ENCODE measurements at places on chromosomes 13 and 19.
A peak's percentile ranks its signal among the peaks of the same experiment; 100 is the strongest.

DNA sequence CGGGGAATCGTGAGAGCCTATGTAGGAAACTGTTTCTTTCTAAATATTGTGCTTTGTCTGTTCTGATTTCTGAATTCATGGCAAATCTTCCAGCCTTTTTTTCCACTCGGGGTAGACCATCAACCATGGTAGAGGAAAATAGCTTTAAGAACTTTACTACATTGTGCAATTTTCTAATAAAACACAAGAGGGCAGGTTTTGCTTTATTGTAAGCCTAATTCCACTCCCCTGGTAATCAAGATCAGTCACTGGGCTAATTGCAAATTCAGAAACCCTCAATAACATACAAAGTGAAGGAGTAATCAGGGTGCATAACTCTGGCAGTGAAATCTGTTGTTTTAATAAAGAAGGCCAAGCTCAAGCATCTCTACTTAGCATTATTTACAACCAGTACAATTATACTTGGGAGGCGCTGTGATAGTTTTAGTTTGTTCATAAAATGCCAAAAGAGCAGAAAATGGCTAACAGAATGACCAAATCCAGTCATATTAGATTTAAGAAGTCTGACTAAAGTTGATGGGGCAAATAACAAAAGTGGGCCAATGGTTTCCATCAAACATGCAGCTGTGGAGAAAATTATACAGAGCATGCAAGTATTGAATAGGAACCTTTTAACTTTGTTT, 43.8 kb downstream of the DCT start:
- peak; percentile 33 for DNase-seq

GRCh38 chr13:74298923-74299322, 164.7 kb upstream of the KLF12 start:
- no peak for DNase-seq

- DNase-seq: no peak
Measured at GRCh38 chr19:33532859-33533460, 11.4 kb upstream of the PEPD start.

DNA sequence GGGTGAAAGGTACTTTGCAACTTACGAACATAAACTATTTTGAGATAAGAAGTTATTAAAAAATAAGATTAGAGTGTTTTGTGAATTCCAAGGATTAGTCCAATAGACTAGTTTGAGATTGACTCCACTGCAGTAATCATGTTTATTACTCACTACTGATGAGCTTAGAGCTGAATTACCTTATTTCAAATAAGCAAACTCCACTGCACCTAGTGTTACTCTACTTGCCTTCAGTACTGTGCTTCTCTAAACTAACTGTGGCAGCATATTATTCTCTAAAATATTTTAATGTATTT, 111.7 kb downstream of the MIPEP start:
- no peak for DNase-seq

DNA sequence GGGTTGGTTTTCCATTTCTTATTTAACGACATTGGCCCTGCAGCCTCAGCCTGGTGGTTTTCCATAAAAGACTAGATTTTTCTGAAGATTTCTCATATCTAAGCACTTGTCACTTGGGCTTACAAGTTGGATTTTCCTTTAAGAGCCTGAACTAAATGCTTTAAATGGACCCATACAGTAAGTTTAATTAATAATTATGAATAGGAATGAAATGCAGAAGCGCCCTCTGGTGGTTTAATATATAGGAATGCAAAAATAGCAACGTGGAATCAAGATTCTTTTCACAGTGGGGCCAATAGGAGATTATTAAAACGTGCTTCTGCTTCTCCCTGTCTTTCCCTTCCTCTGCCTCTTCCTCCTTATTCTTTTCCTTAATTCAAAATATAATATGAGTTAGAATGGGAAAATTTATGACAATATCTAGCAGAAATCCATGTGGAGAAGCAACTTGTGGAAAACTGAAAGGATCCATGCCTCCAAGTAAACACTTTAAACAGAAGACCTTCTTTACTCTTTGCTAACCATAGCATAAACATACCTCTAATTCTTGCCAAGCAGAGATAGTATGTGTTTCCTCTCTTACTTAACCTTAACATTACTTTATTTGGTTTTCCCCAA, 324.0 kb downstream of the GPC5 start:
- peak; percentile 43 for DNase-seq

Data from RPMI8226 (cell line).